ELR (cell line): ENCODE measurements at places on chromosomes 4 and X.

DNA sequence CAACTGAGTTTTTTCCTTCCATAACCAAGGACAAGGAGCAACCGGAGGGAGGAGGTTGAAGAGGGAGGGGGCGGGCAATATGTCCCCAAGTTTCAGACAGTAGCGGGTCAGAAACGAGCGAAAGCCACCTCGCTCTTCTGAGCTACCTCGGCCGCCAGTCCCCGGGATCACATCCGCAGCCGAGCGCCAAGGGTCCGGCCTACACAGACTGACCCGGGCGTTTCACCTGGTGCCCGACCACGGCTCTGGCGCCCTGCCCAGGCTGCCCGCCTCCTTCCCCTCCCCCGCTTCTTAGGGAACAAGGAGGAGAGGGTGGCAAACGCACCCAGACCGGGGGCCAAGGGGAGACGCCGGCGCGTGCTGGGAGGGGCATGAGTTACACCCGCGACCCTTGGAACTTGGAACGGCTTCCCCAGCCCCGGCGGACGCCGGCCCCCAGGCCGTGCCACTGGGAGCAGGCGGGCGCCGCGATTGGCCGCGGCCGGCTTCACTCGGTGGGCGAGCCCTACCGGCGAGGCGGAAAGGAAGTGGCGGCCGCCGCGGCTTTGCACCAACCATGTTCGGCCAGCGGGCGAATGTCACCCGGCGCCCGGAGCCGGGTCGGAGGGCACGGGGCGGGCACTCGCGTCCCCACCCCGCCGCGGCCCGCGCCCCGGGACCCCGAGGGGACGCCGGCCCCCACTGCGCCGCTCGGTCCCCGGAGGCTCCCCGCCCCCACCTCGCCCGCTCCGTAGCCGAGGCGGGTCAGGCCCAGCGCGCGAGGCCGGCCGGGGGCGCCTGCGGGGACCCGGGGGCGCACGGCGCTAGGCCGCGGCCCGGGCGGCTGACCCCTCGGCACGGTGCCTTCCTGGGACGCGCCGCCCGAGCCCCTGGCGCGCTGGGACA, 1.5 kb downstream of the IRF2 start:
- DNase-seq, result peak; percentile 76

- DNase-seq, result no peak
Observed at GRCh38 chrX:153499876-153500275, 5.1 kb downstream of the BGN start.

GRCh38 chr4:130288576-130288975, 1192.6 kb downstream of the C4orf33 start:
- DNase-seq, result no peak

GRCh38 chr4:127143460-127144195, 489.1 kb upstream of the INTU start:
- peak; percentile 47 for DNase-seq

DNA sequence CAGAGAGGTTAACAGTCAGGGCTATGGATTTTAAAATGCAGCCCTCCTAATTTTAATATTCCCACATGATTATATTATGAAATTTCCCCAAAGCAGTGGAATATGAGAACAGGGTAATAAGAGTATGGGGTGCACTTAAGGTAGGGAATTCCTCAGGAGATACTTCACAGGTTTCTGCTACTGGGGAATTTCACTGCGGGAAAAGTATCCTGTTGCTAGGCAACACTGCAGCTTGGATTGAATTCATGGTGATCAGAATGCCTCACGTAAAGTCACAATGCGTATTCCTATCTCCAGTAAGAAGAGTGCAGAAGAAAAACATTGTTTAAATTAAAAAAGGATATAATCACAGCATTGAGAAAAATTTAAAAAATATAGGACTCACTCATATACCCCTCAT, 398.1 kb upstream of the RPS6KA3 start:
- DNase-seq, result no peak

GRCh38 chr4:8850074-8850829, 21.4 kb downstream of the HMX1 start:
- DNase-seq, result no peak

DNA sequence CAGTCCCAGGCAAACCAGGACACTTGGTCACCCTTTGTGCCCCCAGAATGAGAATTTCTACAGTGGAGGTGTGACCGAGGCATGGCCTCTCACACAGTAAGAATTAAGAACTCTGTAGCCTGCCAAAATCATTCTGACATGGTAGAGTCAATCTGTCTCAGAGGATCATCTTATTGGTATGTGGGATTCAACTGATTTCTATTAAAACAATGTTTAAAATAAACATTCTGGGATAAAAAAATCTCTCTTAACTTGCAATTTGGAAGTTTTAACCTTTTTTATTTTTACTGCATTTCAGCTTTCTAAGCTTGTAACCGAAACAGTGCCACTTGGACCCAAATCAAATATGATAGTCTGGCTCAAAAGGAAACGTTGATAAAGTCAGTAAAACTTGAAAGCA, 165.4 kb upstream of the LDB2 start:
- DNase-seq, result peak; percentile 61

- DNase-seq, result no peak
Observed at GRCh38 chrX:146433771-146434170, 375.8 kb upstream of the CXorf51B start.

DNA sequence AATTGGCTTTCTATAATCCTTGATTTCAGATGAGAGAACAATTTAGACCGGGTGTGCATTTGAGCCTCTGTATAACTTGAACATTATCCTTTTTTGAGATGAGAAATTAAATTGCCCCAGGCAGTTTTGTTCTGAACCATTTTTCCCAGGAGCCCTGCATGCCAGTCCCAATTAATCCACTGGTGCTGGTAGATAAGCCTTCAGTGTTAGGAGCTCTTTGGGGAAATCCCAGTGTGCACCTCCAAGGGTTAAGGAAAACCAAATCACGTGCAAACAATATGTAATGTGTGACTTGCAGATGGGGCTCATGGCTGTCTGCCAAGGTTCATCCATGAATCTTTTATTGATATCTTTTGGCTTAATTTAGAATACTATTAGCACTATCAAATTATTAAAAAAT, 43.2 kb downstream of the KIT start:
- no peak for DNase-seq

DNA sequence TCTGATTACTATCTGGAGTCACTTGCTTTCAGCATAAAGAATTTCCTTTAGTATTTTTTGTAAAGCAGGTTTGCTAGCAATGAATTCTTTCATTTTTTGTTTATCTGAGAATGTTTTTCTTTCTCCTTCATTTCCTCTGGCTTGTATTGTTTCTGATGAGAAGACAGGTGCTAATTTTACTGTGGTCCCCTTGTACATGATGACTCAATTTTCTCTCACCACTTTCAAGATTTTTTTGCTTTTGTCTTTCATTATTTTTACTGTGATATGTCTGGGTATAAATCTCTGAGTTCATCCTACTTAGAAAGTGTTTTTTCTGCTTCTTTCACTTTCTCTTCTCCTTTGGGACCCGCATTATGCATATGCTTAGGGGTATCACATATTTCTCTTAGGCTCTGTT, 62.6 kb downstream of the PKD2 start:
- no peak for DNase-seq

- no peak for DNase-seq
Observed at GRCh38 chrX:136671006-136671610, 23.1 kb downstream of the CD40LG start.

DNA sequence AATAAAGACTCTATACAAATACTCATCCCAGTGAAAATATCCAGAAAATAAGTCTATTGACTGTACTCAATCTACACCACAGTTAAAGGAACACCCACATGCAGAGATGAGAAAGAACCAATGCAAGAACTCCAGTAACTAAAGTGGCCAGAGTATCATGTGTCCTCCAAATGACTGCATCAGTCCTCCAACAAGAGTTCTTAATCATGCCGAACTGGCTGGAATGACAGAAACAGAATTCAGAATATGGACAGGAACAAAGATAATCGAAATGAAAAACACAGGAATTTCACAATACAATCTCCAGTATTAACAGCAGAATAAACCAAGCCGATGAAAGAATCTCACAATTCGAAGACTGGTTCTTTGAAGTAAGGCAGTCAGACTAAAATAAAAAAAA, 210.3 kb downstream of the TBCK start:
- DNase-seq, result no peak

DNA sequence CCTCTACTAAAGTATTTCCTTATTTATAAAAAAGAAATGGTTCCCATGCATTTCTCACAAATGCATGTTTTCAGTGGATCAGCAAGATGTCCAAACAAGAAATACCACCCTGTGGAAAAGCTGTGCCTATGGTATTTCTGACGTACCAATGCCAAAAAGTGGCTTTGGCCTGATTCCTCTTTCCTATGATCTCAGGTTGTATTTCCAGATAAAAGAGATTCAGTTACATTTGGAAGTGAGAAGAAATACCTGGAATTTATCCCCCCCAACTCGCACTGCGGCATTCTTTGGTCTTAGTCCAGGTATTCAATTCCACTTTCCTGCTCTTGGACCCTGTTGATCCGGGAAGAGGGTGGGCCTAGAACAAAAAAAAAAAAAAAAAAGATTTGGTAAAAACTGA, 815.9 kb upstream of the FRG1 start:
- DNase-seq, result no peak

DNA sequence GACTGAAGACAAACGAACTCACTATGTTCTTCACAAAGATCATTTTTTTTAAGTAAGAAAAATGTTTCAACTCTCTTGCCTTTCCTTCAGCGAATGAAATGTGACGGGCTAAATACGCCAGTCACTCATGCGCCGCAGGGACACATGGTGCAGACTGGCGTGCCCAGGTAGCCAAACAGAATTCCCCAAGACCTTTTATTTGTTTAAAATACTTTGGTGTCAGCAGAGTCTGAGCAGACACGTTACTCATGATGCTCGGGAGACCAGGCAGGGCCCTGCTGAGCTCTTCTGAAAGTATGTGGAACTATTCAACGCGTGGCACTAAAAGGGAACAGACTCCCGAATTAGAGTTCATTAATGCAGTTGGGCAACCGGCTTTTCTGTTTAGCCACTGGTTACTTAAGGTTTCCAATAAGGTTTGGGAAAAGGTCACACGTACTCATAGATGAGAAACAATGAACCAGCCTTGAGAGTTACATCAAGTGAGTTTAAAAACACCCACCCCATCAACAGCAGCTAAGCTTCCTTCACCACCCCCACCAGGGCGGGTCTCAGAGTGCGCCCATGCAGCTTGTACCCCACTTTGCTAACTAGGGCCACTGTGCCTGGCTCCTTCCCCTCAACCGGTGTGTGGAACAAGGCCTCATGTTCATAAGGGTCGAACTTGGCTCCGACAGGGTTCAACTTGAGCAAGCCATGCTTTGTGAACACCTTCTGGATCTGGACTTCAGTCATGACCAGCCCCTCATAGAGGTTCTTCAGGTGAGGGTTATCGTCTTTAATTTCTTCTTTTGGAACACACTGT, 7.3 kb downstream of the GRPEL1 start:
- DNase-seq, result no peak

- no peak for DNase-seq
Observed at GRCh38 chrX:18461431-18461830, 36.0 kb downstream of the CDKL5 start.

DNA sequence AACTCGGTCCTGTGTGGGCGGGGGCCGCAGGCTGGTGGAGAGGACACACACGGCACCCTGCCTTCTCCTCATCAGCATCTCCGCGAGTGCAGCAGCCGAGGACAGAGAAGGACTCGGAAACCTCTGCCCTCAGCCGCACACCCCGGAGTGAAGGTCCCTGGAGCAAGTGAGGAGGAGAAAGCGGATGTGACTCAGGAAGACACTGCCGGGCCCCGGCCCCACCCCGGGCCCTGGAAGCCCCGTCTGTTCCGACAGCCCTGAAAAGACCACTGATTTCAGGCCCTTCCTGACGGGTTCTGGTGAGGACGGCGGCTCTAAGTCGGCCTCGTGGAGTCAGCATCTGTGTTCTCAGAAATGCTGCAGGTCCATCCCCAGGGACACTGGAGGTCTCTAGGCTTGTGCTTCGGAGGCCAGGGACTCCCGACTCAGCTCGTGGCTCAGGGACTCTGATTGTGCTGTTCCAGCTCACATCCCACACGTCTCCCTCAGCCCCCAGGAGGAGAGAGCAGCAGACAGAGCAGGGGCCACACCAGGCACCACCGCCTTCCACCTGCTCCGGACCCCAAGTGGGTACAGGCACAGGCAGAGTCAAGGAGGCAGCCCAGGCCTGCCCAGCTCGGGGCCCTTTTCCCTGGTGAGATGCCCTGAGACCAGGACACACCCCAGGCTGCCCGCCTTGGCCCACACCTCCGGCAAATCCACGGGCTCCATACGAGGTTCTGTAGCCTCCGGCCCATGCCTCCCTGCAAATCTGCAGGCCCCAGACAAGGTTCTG, 134.5 kb upstream of the NKX1-1 start:
- no peak for DNase-seq

GRCh38 chr4:7772711-7773385, 166.8 kb downstream of the AFAP1 start:
- DNase-seq, result no peak
